Motor neuron (in vitro differentiated cells): ENCODE measurements at places on chromosomes 16 and 17. TPM values are rescaled to one million over a fixed set of nuclear protein-coding genes. Genes with fewer than 3 reads are reported as not detected.

Gene KRT31
- 0.32 and 0.36 TPM in 2 replicates for total RNA-seq

Gene PPL
- total RNA-seq = 10.4 and 23.1 TPM in 2 replicates

- no peak for ATAC-seq
These were observed 2.6 kb downstream of the APRT start for GRCh38 chr16:88809068-88809675.

Gene HELZ
- 25.1 and 27.3 TPM in 2 replicates for total RNA-seq

Gene CEMP1
- 3.6 and 6.0 TPM in 2 replicates for total RNA-seq
